Mesenteric fat pad (tissue), 1 donor: ENCODE measurements at places on chromosomes 11 and 22.

DNA sequence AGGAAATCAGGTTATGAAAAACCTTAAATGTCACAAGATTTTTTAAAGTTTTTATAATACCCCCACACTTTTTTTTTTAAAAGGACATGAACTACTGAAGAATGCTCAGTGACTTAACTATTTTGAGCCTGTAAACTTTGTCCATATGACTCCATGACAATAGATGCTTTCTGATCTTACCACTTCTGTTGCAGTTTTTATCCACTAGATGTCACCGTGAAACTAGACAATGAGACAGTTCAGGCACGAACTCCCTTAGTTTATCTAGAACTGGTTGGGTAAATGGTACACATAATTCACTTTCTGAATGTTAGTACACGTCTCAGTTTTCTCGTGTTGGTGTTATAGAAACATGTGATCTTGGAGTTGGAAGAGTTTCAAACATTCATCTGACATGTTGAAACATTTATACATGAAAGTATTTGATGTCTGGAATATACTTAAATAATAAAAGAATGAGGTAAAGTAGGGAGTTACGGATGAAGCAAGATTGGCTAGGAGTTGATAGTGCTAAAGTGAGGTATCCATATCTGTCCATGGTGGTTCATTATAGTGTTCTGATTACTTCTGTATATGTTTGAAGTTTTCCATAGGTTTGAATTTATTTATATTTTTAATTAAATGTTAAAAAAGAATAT is 8.1 kb downstream of the CCDC15 start:
- DNase-seq, result no peak

DNA sequence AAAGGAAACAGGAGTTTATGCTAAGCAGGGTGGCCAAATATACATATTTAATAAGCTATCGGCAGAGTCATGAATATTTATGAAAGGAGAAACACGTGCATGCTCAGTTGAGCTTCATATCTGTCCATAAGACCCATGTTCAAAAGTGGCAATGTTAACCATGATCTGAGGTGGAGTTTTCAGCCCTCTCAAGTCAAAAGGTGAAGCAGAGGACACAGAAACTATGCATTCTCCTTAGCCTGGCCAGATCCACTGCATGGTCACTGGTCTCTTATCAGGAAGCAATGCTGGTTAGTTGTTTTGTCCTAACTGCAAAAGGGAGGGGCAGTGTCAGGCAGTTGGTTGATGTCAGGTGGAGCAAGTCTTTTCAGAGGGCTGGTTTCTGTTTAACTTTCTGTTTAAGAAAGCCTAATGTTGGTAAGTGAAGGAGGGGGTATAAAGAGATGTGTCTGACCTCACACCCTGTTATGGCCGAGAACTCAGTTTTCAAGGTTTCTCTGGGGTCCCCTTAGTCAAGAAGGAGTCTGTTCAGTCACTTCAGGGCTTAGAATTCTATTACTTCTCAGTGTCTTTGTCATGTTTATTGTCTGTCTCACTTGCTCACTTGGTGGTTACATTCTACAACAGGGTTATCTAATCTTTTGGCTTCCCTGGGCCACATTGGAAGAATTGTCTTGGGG is 5.5 kb upstream of the SELENOH start:
- DNase-seq, result no peak

- no peak for DNase-seq
These were observed 453.5 kb downstream of the OPCML start for GRCh38 chr11:133078591-133079404.

GRCh38 chr22:44120314-44120704 is 60.4 kb upstream of the PARVG start:
- no peak for DNase-seq

DNA sequence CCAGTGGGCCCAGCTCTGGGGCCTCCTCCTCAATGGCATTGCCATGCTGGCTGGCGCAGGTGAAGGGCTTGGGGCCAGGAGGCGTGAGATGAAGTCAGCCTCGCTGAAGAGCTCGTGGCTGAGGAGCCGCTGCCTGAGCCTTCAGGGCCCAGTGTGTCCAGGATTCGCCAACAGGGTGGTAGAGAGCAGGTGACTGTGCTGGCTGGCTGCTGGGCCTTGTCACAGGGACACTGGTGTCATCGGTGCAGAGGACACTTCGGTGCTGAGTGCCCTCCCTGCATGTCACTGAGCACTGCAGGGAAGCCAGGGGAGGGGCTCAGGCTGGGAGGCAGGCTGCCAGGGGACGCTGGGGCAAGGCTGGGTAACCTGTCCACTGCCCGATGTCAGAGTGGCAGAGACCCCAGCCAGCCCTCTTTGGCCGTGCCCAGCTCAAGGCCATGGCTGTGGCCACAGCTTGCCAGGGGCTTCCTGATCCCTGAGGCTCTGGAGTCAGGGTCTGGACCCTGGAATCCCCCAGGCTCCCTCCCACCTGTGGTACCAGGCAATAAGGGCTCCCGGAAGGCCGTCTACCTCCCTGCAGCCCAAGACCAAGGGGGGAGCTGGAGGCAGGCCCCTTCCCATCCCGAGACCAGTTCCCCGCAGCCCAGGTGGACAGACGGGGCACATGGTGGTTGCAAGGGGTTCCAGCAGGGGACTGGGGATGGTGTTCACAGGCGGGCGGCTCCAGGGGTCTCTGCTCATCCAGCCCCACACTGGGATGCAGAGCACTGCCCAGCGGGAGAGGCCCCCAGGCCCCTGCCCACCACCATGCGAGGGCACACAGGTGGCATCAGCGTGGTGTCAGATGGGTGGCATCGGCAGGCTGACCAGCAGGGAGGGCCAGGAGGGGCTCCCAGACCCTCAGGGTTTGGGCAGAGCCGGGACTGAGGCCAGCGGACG is 63.9 kb downstream of the ARFGAP3 start:
- DNase-seq, result peak; percentile 87

- no peak for DNase-seq
These were observed 332.4 kb downstream of the TBC1D22A start for GRCh38 chr22:47094861-47095330.

DNA sequence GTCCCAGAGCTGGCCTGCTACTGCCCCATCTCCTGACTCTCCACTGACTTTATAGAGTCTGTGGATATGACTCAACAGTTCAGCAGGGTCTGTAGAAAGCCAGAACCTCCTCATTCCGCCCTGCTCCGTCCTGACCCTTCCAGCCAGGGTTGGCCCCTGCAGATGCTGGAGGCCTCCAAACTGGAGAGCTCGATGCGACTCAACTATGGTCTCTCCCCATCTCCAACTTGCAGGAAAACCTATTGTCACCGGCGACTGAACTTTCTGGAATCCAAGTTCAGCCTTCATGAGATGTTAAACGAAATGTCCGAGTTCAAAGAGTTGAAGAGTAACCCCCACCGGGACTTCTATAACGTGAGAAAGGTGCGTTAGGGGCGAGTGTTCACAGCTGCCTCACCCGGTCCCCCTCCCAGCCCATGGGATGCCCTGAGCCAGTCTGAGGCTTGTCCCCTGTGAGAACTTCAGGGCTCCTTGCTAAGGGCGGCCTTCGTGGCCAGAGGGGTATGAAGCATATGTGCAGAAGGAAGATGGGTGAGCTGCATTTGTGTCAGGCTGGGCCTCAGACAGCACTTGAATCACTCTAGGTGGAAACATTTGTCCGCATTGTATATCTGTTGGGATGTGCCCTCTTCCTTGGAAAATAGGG is 32.1 kb downstream of the AMPD3 start:
- DNase-seq, result no peak

- no peak for DNase-seq
These were observed 4.1 kb downstream of the SYTL2 start for GRCh38 chr11:85806876-85807275.

- DNase-seq, result no peak
These were observed 58.4 kb downstream of the GALNT18 start for GRCh38 chr11:11563200-11563975.

GRCh38 chr11:13221722-13222121 is 55.9 kb upstream of the BMAL1 start:
- no peak for DNase-seq

DNA sequence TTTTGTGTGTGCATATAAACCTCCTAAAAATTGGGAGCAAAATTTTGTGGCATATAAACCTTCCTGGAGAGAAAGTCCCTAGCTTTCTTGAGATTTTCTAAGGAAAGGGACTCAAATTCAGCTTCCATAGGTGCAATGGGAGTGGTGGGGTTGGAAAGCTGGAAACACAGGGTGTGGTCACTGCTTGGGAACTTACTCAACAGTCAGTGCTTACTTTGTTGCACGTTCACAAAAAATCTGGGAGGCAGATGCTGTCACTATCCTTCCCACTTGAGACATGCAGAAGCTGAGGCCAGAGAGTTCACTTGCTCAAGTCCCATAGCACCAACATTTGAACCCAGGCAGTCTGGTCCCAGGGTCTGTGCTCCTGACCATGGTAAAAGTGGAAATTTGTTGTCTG is 3.9 kb upstream of the CATSPERZ start:
- DNase-seq, result no peak

GRCh38 chr11:65625628-65626342 is 10.2 kb downstream of the PCNX3 start:
- DNase-seq, result no peak

DNA sequence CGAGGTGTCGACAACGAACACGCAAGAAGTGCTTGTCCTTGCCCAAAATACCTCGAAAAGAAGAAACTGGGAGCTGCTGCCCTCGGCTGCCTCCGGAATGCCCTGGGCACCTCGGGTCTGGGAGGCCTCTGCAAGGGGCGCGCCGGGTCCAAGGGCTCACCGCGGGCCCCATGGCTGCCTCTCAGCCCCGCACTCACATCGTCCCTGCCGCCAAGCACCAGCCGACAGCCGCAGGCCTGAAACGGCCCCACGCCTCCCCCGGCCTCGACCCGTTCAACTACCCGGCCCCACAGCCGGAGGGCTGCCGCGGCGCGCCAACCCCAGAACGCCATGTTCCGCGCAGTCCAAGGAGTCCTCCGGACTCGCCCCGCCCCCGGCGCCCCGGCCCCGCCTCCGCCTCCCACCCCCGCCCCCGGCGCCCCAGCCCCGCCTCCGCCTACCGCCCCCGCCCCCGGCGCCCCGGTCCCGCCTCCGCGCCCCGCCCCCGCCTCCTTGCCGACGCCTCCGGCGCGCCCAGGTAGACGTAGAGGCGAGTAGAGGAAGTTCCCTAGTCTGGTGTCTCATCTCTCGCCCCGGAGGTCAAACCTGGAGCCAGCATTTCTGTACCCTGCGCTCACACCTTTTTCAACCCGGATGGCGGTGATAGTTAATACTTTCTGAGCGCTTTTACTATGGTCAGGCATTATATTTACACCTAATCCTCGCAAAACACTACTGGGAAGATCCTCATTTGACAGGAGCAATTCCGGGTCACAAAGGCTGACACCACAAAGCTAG is at the start of gene SIRT3:
Gene SIRT3 (minus strand): TSS at position 346 of the 777 bp plus-strand sequence. CDS start 14 bp downstream, at position 332.
- DNase-seq, result peak; percentile 92

- no peak for DNase-seq
These were observed 7.8 kb downstream of the TTC38 start for GRCh38 chr22:46275455-46276122.

- DNase-seq, result no peak
These were observed 31.1 kb upstream of the RAB30 start for GRCh38 chr11:83102834-83103233.

DNA sequence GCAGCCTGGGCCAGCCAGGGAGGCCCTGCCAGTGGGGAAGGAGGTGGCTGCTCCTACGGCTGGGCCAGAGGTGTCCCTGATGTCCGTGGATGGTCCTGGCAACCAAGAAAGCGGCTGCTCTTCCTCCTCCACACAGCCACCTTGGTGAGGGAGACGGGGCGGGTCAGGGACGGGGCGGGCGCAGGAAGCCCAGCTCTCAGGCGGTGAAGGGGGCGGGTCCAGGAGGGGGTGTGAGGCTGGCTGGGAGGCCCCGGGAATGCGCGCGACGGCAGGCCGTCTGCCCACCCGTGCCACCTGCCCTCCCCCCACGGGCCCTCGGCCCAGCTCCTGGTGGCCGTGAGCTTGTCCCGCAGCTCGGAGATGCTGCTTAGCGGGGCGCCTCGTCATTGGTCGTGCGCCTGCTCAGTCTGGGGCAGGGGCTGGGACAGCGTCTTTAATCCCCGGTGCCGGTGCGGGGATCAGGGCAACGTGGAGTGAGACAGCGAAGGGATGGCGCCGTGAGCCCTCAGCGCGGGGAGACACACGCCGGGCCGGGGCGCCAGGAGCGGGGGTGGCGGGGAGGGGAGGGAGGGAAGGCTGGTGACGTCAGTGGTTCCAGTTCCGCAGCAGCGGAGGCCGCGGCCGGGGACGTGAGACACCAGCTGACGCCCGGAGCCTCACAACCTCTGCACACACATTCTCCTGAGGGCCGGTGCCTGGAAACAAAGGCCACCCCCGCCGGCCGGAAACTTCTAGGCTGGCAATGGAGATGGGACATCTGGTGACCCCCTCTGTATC is 6.7 kb upstream of the BRSK2 start:
- DNase-seq, result peak; percentile 95

DNA sequence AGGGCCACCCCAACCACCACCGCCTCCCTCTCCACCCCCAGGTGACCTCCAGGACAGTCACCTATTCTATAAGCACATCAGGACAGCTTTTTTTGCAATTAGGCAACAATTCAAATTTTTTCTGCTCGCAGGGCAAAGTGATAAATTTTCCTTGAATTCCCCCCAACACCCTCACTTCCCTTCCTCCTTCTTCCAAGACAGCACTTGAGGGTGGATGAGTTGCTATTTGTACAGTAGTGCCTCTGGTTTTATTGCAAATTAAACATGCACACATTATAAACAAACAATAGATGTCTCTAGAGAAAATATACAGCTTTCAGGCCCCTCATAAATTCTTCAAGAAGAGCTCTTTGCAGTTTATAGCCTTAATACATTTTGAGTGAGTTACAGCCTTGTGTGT is 80.9 kb upstream of the USP47 start:
- DNase-seq, result no peak

- DNase-seq, result no peak
These were observed 215.3 kb downstream of the KCNA4 start for GRCh38 chr11:29801561-29801960.

DNA sequence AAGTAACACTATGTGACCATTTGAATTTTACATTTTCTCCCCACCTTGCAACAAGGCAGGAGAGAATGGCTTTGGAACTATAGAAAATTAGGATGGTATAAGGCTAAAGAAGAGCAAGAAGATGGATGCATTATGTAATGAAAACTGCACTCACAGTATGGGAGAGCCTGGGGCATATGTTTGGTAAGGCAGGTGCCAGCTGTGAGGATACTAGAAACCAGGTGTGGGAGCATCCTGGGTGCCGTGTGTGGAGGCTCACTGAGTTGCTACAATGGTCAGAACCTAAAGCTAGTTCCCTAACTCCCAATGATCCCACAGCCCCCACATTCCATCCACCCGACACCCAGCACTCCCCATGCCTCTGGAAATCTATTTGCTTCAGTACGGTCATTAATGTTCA is 42.9 kb downstream of the UBASH3B start:
- DNase-seq, result no peak

DNA sequence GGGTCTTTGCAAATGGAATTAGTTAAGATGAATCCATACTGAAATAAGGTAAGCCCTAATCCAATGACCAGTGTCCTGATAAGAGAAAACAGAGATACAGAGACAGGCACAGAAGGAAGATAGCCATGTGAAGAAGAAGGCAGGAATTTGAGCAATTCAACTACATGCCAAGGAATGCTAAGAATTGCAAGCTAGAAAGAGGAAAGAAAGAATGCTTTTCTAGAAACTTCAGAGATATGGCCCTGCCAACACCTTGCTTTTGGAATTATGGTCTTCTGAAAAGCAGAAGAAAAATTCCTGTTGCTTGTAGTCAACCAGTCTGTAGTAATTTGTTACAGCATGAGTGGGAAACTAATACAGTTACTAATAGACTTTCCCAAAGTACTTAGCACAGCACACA is 111.3 kb downstream of the SLC17A6 start:
- no peak for DNase-seq
